ENCODE measurements at places on chromosomes 7 and 10.

- no peak for DNase-seq
Measured at GRCh38 chr7:145105561-145105960, 269.7 kb upstream of the TPK1 start.

DNA sequence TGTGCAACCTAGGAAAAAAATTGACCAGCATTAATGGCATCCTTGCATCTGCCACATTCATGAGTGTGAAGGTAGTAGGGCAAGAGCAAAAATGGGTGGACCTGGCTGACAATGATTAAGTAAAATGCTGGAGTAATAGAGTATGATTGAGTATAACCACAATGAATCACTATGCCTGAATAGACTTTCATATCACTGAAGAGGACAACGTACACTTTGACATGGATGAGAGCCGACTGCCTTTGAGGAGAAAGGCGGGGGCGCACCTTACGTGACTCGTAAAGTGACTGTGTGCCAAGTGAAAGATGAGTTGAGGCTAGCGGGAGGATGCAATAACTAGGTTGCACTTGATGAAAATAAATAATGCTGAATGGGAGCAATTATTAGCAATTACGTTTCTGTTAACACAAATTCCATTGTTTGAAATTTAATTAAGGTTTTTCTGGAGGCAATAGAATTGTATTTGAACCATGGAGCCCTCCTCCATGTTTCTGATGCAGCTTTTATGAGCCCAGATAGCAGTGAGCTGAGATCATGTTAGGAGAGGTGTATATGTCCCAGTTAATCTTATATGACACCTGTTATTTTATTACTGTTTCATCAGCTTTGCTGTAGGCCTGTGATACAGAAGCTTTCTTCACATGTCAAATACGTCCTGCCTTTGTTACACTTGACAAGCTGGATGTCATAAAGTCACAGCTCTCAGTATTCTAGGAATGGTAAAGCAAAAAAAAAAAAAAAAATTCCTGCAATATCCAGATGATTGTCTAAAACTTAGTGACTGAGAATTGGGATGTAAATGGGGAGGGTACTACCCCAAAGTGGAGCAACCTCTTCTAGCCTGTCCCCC is 596.5 kb downstream of the NXPH1 start:
- no peak for DNase-seq

DNA sequence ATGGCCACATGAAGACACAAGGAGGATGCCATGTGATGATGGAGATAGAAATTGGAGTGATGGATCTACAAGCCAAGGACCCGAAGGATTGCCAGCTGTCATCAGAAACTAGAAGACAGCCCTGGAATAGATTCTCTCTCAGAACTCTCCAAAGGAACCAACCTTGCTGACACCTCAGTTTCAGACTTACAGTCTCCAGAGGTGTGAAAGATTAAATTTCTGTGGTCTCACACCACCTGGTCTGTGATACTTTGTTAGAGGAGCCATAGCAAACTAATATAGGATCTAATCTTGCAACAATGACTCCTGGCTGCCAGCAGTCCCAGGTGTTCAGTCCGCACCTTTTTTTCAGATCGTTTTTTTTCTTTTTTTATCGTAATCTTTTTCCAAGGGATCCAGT is 647.3 kb upstream of the GHITM start:
- DNase-seq: no peak

GRCh38 chr7:100166317-100166940 is 2.0 kb downstream of the GAL3ST4 start:
- DNase-seq: no peak

DNA sequence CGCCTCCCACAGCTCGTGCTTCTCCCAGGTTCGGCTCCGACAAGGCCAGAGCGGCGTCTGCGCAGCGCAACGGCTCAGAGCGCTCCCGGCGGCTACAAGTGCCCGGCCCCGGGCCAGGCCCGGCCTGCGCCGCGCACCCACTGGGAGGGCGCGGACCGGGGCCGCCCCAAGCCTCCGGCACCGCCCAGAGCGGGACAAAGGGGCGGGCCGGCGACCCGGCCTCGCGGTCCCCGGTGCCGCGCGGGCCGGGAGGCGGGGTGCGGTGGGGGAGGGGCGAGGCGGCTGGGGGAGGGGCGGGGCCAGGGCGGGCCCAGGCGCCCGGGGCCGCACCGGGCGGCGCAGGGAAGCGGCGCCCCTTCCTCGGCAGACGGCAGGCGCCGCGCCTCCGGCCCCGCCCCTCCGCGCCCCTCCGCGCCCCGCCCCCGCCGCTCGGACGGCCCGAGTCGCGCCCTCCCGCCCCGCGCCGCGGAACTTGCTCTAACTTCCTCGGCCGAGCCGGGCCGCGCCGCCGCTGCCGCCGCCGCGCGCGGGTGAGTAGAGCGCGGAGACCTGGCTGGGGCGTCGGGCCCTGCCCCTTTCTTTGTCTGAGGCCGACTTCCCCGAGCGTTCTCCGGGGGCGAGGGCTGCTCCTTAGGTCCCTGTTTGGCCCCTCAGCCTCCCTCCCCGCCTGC is at the start of gene TSPAN14:
TSPAN14 (plus strand) TSS at position 469 of the 671 bp plus-strand sequence. CDS start 34,924 bp downstream, outside the sequence.
- DNase-seq: no peak

- DNase-seq: no peak
Measured at GRCh38 chr7:47313564-47313963, 268.3 kb downstream of the TNS3 start.

DNA sequence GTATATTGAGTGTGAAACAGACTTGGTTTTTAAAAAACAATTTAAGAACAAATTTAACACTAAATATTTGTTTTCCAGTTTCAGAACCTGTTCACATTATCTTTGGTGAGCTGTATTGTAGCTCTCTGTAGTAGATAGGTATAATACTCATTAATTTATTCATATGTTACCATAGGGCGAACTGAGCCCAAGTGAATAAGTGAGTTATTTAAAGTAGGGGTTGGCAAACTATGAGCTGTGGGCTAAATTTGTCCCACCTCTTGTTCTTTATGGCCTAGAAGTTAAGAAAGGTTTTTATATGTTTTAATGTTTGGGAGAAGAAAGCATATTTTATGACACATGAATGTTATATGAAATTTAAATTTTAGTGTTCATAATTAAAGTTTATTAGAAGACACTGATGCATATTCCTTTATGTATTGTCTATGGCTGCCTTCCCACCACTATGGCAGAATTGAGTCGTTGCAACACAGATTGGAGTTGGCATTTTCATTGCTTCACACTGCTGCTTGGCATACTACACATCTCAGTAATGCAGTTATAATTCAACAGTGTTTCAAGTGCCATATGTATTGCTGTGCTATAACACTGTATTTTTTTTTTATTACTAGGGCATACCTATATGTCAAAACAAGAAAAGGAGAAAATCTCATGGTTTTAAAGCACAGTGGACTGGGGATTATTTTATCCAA is 146.5 kb downstream of the ADK start:
- peak; percentile 17 for DNase-seq

DNA sequence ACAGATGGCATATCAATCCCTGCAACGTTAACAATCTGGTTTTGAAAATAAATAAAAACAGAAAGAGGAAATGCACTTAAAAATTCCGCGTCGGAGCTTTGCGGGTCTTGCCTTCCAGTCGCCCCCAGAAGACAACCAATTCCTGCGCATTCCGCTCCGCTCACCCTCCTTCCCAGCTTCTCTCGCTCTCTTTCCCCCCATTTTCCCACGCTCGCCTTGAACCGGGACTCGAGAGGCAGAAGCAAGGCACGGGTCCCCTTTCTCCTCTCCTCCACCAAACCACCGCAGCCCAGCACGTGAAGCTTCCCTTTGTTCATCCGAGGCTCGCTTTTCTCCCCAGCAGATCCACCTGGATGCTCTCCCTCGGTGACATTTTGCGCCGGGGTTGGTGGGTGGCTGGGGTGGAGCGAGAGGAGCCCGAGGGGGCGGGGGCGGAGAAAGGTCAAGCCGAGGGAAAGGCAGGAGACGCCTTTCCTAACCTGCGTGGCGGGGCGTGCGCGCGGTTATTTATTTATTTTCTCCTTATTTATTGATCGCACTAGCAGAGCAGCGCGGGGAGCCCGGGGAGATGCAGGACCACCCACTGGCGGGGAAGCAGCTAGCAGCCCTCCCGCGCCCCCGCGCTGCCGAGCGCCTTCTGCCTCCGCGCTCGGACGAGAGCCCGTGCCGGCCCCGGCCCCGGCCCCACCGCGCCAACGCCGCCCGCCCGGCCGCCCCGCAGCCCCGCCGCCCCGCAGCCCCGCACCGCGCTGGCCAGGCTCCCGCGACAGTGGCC is at the start of gene KCND2:
KCND2 (plus strand) TSS at position 475 of the 775 bp plus-strand sequence.
- no peak for DNase-seq

DNA sequence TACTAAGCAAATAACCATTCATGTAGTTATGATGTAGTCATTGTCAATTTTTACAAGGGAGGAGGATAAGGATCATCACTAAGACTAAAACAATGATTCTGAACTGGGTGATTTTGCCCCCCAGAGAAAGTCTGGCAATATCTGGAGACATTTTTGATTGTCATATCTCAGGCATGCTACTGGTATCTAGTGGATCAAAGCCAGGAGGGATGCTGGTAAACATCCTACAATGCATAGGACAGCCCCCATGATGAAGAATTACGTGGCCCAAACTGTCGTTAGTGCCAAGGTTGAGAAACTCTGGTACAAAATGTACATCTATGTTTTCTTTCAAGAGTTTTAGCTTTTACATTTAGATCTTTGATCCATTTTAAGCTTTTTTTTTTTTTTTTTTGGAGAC is 57.3 kb downstream of the GBF1 start:
- DNase-seq: no peak

DNA sequence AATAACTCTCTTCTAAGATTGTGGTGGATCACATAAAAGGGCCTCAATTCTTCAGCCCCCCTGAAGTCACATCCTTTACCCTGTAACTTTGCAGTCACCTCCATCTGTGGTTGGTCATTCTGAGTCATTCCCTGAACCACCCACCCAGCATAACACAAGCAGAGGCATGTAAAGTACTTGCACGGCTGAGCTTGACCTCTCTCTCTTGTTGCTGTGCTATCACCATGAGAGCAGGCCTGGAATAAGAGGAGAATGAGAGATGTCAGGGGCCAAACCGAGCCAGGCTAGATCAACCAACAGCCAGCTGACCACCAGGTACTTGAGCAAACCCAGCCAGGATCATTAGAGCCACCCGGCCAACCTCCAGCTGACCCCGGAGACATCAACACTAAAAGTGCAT is 13.5 kb upstream of the STK17A start:
- no peak for DNase-seq

DNA sequence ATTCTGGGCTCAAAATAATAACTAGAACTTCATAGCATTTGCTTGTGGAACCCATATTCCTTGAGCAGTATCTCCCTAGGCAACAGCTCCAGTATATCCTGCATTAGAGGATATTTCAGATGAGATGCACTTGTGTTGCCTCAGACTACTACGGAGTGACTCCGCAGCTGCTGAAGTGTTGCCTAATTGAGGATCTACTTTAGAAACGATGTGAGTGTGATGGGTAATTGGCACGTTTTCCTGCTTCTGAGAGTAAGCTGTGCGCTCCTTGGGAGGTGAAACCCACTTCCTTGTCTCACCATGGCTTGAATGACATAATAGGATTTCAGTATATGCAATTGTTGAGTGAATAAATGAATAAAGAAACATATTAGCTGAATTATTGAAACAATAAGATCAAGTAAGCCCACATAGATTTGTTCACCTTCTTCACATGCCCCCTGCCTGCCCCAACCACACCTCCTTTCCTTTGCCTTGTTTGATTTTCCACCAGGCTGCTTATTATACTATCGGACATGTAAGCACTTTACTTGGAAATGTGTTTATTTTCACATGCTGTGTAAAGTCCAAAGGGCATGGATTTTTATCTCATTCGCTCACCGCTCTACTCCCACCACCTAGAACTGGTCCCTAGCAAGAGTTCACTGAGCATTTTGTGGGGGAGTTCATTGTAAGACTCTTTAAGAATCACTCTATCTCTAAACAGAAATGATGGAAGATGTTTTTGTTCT is 303.8 kb downstream of the KCNMA1 start:
- DNase-seq: no peak

All from GM04503 (cell line).